H9 (cell line): ENCODE measurements at places on chromosomes 6 and 20.

DNA sequence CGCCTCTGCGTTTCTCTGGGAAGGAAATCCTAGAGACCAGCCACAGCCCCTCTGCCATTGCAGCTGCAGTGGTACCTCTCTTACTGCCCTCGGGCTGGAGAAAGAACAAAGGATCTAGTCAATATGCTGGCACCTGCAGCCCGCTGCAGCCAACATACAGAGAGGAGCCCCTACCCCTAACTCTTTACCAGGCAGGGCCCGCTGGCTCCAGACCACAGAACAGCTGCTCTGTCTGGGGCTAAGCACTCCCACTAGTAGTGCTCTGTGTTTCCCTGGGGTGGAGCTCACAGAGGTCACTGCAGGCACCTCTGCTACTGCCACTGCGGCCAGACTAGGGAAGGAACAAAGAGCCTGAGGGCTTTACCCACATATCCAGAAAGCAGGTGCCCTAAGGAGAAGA lies 93.8 kb upstream of the IMPG1 start:
- DNase-seq, result no peak

GRCh38 chr6:130212215-130212874 lies 10.4 kb downstream of the SAMD3 start:
- no peak for DNase-seq

DNA sequence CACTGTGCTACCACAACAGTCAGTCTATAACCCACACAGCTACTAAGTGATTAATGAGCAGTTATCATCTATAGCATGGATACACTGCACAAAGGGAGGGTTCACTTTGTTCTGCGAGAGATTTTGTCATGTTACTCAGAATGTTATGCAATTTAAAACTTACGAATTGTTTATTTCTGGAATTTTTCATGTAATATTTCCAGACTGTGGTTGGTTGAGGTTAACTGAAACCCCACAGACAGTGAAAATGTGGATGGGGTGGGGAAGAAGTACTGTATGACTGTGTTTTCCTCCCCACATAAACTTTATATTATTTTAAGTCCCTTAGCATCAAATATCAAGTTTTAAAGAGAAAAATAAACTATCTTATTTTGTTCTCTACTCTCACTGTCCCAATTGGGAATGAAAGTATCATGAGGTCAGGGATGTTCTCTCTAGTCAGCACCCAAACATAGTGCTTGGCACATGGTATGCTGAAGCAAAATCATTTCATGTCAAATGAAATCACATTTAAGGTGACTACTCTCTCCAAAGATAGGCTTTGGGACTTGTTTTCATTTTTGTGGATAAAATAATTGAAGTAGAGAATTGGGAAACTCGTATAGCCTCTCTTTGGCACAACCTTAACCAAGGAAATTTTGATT lies 25.4 kb downstream of the DOP1A start:
- no peak for DNase-seq

DNA sequence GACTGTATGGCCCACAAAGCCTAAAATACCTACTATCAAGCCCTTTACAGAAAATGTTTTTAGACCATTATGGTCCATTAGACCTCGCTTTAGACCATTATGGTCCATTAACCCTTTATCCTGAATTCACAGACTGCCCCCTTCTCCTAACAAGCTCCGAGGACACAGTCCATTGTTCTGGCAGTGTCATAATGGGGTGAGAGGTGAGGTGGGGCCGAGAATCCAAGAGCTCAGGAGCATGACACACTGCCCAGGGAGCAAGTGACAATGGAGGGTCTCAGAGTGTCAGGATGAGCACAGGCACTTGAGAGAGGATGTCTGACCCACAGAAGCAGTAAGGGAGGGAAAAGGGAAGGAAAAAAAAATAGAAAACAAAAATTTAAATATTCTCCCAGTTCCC lies 212.4 kb upstream of the NT5E start:
- DNase-seq, result no peak

- DNase-seq, result no peak
These were observed 406.6 kb upstream of the IRAK1BP1 start for GRCh38 chr6:78460711-78461110.
